ENCODE measurements at places on chromosomes 7 and 10.
A peak's percentile ranks its signal among the peaks of the same experiment; 100 is the strongest.

DNA sequence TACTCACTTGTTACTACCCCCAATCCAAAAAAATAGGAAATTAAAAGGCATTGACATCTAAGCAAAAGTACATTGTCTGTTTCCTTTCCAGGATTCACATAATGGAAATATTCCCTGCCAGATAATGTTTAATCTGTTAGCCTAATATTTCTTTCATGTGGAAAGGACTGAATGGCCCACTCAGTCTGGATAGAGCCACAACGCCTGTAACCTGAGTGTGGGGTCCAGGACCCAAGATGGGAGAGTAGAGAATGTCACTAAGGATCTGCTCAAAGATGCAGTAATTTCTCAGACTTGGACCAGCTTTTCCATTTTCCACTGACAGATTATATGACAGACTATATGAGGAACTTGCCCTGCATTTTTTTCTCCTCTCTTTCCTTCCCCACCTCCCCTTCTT lies 1088.9 kb downstream of the KCNMA1 start:
- no peak for DNase-seq

- no peak for DNase-seq
Measured at GRCh38 chr7:38855867-38856266, 53.1 kb downstream of the VPS41 start.

DNA sequence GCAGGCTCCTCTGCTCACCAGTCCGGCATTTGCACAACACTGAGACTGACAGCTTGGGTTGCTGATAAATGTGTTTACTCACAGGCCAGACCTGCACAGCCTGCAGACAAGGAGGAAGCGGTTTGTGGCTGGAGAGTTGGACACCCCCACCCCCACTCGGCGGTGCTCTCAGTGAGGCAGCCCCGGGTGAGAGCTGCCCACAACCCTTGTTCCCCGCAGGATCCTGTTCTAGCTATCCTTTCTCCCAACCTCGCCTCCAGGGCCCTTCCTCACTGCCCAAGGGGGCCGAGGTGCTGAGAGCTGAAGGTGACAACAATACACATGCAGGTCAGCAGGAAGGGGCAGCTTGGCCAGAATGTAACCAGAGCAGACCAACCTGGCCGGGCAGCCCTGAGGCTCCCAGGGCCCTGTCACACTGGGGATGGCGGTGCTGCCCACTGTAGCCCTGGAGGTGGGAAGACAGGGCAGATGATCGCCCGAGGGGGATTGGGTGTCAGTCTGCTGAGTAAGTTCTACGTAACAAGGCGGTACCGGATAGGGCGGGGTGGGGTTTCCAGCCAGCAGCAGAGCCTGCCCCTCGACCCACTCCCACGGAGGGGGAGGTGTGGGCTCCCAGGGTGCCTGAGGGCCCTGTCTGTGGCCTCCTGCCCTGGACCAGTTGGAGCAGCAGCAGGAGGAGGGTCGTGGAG lies 2.1 kb upstream of the ADAM8 start:
- peak; percentile 81 for DNase-seq

GRCh38 chr7:132138817-132139216 lies 437.5 kb downstream of the PLXNA4 start:
- no peak for DNase-seq

GRCh38 chr7:151590071-151590849 lies 70.6 kb upstream of the RHEB start:
- DNase-seq = no peak

DNA sequence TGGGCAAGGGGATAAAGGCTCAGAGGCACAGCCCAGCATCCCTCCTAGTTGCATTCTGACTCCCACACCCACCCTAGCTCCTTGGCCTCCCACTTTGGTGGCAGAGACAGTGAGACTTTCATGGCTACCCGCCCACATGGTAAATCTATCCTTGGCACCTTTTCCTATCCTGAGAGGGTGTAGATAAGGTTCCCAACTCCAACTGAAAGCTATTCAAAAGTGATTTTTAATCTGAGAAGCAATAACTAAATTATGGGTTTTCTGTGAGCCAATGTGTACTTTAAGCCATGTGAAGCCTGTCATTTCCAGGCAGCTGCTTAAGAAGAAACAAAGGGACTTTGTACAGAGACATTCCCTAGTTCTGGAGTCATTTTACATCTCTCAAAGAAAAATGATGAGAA lies 9.1 kb downstream of the LAMB1 start:
- DNase-seq = no peak

GRCh38 chr10:10007957-10008356 lies 1009.7 kb upstream of the CELF2 start:
- DNase-seq = no peak

DNA sequence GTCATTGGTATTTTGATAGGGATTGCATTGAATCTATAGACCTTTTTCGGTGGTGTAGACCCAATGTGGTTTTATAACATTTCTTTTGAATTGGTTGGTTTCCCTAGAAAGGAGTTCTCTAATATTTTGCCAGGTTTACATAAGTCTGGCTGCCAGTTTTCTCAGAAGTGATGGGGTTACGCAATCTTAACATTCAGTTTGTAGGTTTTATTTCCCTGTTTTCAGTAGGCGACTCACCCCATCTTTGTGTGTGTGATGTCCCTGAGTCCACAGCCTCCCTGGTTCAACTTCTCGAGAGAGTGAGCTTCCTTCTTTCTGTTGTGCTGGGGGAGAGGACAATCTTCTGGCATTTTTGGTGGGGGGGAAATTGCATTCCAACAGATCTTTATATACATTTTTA lies 9.6 kb upstream of the KIF5B start:
- no peak for DNase-seq

DNA sequence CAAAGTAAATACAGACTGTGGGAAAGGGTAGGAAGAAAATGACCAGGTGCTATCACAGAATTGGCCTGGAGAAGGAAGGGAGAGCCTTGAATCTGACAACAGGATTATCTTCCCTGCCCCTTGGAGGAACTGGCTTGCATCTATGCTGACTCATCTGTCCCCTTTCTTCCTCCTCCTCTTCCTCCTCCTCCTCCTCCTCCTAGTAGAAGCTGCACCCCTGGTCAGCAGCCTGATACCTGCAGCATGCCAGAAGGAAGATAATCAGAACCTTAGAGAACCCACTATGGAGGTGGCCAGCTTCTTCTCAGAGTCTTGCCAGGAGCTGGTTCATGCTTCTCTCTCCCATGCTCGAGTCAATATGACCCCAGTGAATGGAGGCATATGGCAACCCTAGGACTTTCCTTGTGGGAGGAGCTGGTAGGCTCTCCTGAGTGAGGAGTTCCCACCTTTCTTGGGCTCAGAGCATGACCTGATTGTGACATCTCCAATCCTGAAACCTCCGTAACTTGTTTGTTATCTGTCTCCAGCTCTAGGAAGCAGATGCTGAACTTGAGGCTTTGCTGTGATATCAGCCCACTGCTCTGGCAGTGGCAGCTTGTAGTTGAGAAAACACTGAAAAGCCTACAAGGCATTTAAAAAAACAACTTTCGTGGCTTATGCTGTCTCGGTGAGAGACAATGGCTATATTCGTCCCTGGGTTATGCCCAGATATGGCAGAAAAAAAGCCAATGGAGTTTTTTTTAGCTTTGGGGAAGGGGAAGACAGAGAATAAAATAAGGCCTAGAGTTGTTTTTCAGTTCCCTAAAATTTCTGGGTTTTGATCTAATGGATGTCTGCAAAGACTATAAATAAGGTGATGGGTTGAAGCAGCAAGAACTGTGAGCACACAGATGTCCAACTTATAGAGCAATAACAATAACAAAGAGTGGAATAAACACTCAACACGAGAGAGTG lies 60.6 kb downstream of the CDHR3 start:
- DNase-seq = no peak

DNA sequence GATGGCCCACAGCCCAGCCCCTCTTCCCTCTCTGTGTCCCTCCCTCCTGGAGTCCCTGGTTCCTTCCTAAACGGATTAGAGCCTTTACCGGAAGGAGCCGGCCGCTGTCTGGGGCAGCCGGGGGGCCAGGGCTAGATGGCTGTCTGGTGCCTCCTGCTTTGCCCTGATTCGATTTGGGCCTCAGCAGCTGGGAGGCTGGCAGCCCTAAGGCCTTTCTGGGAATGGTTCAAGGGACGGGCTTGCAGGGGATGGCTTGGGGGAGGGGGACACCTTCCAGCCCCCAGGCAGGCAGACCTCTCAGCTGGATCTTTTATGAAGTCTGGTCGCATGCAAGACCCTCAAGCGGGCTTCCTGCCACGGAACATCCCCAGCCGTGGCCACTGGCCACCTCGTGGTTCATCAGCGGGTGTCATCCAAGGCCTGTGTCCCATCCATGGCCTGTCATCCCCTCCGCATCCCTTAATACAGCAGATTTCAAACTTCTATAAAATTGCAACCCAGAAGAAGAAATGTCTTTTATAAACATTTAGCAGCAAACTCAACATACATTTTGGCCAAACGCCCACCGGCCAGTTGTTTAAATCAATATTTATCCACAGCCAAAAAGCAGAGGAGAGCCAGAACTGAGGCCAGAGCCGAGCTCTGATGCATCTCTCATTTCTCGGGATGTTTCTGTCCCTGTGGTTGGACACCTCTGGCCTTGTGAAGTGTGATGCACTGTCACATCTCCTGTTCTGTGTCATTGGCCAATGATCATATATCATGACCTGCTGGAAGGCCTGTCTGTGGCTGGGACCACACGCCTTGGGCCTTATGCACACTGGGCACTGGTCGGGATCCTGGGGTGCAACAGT lies 52.0 kb downstream of the GTF2IRD1 start:
- DNase-seq = no peak

GRCh38 chr10:117131376-117132327 lies 6.4 kb downstream of the VAX1 start:
- DNase-seq = no peak

- peak; percentile 93 for DNase-seq
Measured at GRCh38 chr10:119872860-119873681, 428 bp upstream of the MCMBP start.

DNA sequence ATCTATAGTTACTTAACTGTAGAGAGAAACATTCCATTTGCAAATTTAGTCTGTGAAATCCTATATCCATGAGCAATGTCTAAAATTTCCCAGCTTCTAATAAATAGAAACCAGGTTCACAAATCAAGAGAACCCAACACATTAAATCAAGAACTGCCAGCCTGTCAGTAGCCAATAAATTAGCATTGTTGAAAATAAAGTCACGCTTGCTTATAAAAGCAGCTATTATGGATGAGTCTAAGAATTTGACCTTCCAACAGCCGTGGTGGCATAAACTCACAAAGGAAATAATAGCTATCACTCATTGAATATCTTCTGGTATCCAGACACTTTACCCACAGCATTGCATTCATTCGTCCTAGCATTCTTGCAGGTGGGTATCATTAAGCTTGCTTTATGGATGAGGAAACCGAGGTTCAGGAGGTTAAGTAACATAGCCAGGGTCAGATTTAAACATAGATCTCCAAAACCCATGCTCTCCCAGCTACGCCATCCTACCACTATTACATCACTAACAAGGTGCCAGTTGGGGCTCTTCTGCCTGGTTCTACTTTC lies 260.1 kb upstream of the YAE1 start:
- DNase-seq = no peak

GRCh38 chr10:69745698-69746097 lies 56.0 kb upstream of the COL13A1 start:
- DNase-seq = no peak

GRCh38 chr7:128361411-128362379 lies at the start of gene PRRT4:
TSS of gene PRRT4 (minus strand) at chr7:128361690.
- DNase-seq = no peak

- no peak for DNase-seq
Measured at GRCh38 chr10:120969219-120969645, 118.1 kb downstream of the WDR11 start.

DNA sequence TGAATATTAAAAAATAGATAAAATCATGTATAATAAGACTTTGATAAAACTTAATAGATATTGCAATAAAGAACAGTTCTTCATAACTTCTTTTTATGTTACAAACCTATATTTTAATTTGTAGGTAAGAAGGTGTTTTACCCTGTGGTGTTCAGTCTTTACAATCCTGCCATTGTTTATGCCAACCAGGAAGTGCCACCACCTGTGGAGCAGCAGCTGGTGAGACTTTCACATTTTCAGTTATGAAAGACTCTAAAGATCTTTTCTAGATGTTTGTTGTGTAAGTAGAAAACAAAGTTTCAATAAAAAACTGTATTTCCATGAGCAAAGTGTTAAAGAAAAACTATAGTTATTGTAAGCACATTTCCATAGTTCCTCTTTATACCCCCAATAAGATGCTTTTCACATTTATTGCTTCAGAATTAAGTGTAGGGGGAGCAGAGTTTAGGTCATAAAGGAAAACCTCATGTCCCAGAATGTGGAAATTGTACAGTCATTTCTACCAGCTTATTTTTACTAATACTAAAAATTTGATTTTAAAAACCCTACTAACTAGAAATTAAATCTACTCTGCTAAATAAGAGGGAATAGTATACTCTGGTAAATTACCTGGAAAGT lies 28.7 kb downstream of the CSGALNACT2 start:
- DNase-seq = no peak

DNA sequence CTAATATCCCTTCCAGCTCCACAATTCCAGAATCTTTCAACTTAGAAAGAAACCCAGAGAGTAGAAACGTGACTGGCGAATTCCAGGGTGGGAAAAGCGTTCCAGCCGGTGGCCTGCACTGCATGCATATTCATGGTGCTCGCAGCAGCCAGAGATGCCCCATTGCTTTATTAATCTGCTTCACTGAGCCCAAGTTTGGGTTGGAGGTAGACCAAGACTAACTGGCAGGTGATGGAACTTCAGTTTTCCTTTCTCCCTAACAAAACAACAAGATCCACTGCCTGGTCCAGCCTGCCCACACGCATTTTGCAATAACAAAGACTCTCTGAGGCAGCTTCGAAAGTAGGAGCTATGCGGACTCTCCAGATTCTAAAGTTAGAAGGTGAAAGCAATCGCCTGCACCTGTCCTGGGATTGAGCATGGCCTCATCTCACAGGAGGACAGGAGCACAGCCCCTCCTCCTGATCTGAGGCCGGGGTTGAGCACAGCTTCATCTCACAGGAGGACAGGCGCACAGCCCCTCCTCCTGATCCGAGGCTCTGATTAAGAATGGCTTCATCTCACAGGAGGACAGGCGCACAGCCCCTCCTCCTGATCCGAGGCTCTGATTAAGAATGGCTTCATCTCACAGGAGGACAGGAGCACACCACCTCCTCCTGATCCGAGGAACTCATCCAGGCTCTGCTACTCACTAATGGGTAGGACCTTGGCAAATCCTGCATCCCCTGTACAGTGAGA lies 127.8 kb upstream of the LANCL2 start:
- no peak for DNase-seq

DNA sequence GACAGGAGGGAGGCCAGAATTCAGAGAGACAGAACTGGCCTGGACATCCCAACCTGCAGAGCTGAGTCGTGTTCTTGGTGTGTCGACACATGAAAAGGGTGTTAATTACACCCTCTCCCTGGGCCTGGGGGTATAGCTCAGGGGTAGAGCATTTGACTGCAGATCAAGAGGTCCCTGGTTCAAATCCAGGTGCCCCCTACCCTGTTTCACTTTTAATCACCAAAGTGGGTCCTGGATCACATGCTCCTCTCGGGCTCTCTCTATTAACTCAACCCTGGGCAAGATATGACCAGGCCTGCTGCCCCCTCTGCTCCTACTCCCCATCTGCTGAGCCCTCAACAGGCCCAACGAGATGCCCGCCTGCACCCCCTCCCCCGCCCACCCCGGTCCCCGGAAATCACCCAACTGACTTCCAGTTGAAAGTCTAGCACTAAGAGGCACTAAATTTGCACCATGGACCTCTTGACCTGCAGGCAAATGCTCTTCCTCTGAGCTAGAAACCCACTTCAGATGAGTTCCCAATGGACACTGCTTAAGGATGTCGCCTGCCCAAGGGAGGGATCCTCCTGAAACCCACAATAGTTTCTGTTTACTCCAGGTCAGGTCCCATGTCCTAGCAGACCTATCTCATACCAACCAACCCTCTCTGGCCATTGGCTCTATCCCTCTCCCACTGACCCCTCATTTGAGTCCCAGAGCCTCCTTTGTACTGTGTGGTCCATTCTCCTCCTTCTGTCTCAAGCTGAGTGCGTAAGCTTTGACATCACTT lies 137.6 kb downstream of the ZNF467 start:
- no peak for DNase-seq
